ENCODE measurements at places on chromosomes 13 and 19.

DNA sequence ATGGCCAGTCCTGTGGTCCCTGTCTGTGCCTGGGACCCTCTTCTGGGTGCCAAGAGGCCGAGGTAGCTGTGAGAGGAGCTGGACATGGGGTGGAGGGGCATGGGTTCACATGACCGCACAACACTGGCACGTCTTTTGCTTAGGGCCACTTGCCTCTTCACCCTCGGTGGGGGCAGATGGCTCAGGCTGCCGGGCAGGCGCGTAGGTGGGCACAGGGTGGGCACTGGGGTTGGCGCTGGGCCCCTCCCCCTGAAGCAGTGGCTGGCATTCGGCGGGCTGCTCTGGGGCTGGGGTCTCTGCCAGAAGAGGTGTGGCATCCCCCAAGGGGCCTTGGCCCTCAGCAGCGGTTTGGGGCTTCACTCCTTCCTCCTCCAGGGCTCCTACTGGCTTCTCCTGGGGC lies 8.4 kb downstream of the PALM3 start:
- no peak for DNase-seq

DNA sequence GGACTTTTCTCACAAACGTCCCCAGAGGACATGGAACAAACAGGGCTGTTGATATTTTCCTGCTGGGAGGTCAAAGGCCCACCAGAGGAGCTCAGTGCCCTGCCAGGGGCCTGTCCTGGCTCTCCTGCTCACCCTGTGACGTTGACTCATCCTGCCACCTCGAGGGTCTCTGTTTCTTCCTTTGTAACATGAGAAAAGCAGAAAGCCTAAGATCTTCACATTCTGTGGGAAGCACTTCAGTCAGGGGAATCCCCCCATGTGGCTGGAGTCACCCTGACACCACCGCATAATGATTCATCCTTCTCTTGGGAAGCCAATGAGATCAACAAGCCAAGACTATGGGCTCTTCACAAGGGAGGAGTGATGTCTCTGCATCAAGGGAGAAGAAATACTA lies 147.9 kb downstream of the KATNAL1 start:
- DNase-seq: peak; percentile 35

GRCh38 chr13:79621449-79621848 lies 140.5 kb downstream of the NDFIP2 start:
- DNase-seq: no peak

- no peak for DNase-seq
Observed at GRCh38 chr13:81714513-81714912, 1373.6 kb upstream of the SPRY2 start.

GRCh38 chr13:46717275-46717674 lies 79.7 kb downstream of the ESD start:
- no peak for DNase-seq

- no peak for DNase-seq
Observed at GRCh38 chr19:5447700-5448311, 7.4 kb upstream of the ZNRF4 start.

DNA sequence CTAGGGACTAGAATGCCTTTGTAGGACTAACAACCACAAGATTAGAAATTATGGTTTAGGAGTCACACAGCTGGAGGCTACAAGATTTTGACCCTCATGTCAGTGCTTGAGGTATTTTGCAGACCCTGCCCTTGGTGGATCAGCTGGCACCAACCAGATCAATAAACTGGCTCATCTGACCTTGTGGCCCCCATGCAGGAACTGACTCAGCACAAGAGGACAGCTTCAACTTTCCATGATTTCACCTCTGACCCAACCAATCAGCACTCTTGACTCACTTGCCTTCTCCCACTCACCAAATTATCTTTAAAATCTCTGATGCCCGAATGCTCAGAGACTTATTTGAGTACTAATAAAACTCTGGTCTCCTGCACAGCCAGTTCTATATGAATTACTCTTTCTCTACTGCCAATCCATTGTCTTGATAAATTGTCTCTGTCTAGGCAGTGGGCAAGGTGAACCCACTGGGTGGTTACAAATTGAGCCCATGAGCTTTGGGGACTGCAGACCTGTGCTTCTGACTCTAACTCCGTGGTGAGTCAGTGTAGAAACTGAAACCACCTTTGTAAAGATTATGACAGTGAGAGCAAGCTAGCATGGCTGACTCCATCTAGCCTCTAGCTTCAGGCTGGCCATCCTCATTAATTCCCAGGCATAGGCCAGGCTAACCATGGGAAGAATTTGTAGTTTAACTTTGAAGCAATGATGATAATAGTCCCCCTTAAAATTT lies 33.9 kb upstream of the CEACAM8 start:
- no peak for DNase-seq

GRCh38 chr19:15640294-15640903 lies at the start of gene CYP4F3:
CYP4F3 (plus strand) TSS chr19:15640897; CDS start chr19:15641416, 519 bp downstream.
- no peak for DNase-seq

GRCh38 chr19:4571305-4571917 lies 11.9 kb upstream of the SEMA6B start:
- no peak for DNase-seq

GRCh38 chr19:19546751-19547162 lies 8.7 kb downstream of the CILP2 start:
- DNase-seq: no peak

- DNase-seq: no peak
Observed at GRCh38 chr13:21541980-21542379, 62.0 kb downstream of the MICU2 start.

- DNase-seq: no peak
Observed at GRCh38 chr19:48877855-48878195, 5.6 kb downstream of the PPP1R15A start.

GRCh38 chr19:47540748-47541147 lies 25.9 kb upstream of the NAPA start:
- DNase-seq: no peak

GRCh38 chr13:65990684-65991083 lies 1239.5 kb downstream of the PCDH9 start:
- DNase-seq: no peak

DNA sequence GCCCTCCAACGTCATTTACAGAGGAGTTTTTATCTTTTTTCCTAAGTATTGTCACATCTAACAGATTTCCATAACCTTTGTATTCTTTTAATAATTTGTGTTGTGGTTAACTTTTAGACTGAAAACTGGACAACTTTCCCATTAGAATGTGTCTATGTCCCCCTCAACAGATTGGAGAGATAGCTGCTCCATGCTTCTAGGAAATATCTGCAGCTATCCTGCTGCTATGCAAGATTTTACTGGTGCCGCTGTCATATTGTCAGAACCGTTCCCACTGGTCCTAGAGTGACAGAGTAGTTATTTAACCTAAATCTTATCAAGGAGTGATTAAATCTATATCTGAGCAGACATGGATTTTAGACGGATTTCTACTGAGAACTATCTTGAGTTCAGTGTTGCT lies 130.0 kb downstream of the MAB21L1 start:
- DNase-seq: no peak

- no peak for DNase-seq
Observed at GRCh38 chr19:30362156-30362754, 9.9 kb upstream of the ZNF536 start.

GRCh38 chr19:18700501-18701249 lies 17.2 kb downstream of the CRTC1 start:
- DNase-seq: peak; percentile 47

GRCh38 chr13:50629497-50629896 lies 214.0 kb downstream of the DLEU7 start:
- no peak for DNase-seq

DNA sequence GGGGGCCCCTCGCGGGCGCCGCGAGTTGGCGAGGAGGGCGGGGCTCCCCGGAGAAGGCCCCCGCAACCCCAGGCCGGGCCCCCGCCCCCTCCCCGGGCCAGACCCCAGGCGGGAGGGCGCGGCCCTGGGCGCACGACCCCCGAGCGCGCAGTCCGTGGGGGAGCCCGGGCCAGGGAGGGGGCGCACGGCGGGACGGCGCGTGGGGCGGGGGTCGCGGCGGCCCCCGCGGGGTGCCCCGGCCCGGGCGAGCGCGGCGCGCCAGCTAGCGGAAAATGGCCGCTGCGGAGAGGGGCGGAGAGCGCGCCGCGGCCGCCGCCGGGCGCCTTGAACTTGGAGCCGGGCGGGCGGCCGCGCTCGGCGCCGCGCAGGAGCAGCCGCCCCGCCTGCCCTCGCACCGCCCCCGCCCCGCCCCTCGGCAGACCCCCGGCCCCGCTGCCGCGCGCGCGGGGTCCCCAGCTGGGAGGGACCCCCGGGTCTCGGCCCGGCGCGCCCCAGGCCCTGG lies 6.4 kb upstream of the NFIC start:
- DNase-seq: no peak

GRCh38 chr19:4303819-4304537 lies 420 bp upstream of the FSD1 start:
- DNase-seq: no peak

GRCh38 chr13:71877256-71877653 lies 10.3 kb upstream of the DACH1 start:
- DNase-seq: no peak

GRCh38 chr13:42617221-42617620 lies 43.3 kb downstream of the TNFSF11 start:
- DNase-seq: no peak

DNA sequence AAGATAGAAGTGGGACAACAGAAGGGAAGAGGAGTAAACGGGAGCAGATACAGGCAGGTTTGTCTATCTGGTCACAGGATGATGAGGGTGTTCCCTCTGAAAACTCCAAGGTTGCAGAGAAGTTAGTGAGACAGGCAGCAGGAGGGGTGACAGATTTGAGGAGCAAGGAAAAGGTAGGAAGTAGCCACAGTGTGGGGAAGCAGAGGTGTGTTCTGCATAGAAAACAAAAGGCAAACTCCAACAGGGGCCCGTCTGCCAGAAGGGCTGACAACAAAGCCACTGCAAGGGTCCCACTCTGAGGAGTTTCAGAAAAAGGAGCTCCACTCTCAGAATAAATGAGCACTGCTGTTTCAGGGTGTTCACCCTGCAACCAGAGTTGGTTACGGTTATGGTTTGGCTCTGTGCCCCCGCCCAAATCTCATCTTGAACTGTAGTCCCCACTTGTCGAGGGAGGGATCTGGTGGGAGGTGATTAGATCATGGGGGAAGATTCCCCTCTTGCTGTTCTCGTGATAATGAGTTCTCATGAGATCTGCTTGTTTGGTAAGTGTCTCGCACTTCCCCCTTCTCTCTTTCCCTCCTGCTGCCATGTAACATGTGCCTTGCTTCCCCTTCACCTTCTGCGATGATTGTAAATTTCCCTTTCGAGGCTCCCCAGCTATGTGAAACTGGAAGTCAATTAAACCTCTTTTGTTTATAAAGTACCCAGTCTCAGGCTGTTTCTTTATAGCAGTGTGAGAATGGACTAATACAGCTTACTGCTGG lies 32.1 kb downstream of the SMAD9 start:
- no peak for DNase-seq

DNA sequence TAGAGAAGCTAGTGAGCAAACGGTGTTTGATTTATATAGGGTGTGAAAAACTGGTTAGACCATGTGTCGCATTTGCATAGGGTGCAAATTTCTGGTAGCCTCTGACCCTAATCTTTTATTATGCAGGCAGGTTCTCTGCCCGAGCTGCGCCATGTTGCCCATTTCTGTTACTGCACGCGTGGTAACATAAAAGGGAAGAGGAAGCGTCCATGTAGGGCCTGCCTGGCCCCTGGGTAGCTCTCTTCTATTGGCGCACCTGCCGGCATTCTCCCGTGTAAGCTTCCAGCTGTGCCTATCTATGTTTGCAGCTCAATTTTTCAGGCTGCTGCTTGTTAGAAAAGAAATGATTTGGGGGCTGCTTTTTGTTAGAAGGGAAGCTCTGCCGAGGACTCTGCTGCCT lies 14.0 kb upstream of the CD70 start:
- no peak for DNase-seq

GRCh38 chr13:25652764-25653163 lies 281.0 kb downstream of the ATP8A2 start:
- DNase-seq: no peak

GRCh38 chr19:30788105-30788765 lies 416.1 kb downstream of the ZNF536 start:
- DNase-seq: no peak

DNA sequence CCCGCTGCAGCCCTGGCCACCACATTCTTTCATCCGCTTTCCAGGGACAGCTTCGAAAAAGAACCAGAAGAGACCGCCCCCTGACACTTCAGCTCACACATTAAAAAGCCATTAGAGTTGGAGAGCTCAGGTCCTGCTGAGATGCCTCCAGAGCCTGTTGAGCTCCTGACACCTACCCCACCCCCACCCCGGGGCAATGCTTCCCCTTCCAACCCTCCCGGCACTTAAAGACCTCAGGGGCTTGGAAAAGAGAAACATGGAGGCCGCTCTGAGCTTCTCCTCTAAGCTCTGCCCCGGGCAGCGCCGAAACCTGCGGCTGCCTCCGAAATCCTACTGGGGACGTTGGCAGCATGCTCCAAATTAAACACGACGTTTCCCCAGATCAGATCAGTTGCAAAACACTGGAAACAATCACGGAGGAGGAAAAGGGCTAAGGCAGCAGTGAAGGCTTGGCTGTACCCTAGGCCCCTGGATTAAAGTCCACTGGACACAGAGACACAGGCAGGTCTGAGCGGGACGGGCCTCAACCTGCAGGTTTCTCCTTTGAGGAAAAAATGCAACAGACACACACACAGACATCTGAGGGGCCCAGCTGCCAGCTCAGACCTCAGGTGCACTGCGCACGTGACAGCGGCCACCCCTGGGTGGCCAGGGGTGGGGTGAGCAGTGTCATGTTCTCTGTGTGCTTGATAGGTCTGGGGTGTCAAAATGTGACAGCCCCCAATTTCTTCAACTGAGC lies 9.6 kb downstream of the SH3GL1 start:
- no peak for DNase-seq
